ENCODE measurements at places on chromosomes 4 and X. TPM values are rescaled to one million over a fixed set of nuclear protein-coding genes. Genes with fewer than 3 reads are reported as not detected.

DNA sequence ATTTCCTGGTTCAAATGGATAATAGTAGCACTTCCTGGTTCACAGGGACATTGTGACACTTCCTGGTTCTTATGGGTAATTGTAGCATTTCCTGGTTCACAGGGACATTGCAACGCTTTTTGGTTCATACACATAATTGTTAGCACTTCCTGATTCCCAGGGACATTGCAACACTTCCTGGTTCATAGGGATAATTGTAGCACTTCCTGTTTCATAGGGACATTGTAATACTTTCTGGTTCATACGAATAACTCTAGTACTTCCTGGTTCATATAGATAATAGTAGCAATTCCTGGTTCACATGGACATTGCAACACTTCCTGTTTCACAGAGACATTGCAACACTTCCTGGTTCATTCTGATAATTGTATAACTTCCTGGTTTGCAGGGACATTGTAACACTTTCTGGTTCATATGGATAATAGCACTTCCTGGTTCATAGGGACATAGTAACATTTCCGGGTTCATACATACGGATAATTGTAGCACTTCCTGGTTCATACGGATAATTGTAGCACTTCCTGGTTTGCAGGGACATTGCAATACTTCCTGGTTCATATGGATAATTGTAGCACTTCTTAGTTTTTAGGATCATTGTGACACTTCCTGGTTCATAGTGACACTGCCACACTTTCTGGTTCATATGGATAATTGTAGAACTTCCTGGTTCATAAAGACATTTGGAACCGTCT lies 61.6 kb upstream of the CD99 start:
- DNase-seq, result peak; percentile 6

DNA sequence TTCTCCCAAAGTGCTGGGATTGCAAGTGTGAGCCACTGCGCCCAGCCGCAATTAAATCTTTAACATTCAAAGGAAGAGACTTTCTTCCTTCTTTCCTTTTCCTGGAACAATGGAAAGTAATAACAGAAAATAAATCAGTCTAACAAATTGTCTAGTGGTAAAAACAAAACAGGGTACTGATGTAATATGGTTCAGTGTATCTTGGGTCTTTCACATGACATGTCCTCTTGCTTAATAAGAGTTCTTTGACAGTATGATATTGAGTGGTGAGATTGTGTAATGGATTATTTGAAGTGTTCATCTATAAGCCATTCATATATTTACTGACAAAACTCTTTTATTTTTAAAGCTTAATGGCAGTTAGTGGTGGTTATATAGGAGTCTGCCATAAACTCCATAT lies 256.6 kb downstream of the SPRY1 start:
- no peak for DNase-seq

DNA sequence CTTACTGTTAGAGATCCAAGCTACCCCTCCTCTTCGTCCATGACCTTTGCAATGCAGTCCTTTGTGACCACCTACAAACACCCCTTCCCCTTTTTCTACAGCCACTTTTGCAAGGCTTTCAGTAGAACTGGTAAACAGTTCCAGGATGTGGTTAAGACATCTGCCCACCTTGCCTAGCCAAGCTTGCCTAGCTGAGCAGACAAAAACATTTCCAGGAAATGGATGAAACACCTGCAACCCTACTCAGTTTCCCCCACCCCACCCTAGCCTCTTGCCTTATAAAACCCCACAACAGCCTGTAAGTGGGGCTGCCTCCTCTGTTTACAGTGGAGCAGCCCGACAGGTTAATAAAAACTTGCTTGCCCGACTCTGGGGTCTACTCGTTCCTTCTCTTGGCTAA lies 133.8 kb downstream of the ZC4H2 start:
- DNase-seq, result no peak

DNA sequence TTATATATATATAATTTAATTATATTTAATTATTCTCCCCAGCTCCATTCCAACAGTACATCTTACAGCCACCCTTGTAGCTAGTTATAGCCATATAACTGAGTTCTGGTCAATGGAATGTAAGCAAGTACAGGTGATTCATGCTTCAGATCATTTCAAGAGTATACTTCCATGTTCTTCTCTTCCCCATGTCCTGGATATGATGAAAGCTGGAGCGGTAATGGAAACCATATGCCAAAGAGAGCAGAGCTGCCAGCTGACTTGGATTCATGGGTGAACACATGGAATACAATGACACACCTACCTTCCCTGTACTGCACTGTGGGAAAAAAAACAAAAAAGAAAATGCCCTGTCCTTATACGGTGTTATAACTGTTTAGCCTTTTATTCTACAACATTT lies 17.5 kb upstream of the CORIN start:
- DNase-seq, result no peak

DNA sequence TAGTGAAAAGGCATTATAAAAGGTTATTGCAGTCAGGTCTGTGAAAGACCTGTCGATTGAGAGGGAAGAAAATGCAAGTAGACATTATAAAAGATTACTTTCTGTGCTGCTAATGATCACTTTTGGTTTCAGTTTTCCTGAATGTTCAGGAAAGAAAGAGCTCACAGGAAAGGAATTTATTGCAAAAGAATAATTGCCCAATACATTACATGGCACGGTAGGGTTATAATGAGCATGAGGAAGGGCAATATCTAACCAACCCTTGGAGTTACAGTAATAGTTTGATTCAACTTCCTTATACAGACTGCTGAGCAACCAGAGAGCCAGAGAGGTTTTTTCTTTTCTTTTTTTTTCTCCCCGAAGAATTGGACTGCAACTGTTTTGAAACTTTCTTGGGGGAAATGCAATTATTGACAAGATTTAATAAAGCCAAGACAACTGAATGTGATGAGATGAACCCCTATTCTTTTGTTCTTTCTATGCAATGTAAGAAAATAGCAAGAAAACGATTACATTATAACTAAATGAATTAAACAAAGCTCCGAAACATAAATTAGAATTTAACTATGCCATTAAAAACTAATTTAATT lies 247.0 kb downstream of the C4orf33 start:
- no peak for DNase-seq

DNA sequence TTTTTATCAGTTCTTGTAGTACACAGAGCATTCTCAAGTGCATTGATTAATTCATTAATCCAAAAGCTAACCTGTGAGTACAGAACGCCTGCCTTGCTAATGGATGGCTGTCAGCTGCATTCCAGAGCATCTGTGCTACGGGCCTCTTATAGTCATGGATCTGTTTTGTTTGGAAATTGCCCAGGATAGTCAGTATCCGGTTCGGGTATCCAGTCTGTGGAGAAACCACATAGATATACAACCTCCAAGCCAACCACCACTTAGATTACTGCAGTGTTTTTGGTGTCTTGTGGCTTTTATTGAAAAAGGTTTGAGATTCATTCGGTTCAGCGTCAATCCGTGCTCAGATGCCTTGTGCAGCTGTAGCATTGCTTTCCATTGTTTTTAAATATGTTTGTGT lies 4.0 kb downstream of the LAP3 start:
- no peak for DNase-seq

- no peak for DNase-seq
Measured at GRCh38 chr4:136985683-136986082, 546.6 kb downstream of the PCDH18 start.

DNA sequence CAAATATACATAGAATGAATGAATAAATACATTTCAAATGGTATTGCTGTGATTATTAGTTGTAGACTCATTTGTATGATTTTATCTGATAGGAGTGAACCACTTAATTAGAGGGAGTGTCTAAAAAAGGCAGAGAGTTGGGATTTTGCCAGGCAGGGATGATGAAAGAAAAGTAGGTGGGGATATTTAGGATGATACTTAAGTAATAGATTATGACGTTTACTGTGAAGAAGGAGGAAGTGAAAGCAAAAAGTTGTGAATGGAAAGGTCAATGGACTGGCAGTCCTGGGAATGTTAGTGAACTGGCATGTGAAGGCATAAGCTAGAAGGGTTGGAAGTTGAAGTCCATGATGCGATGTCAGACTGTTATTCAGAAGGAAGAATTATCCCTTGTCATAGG lies 917.1 kb downstream of the RAPGEF2 start:
- DNase-seq, result no peak

- no peak for DNase-seq
Measured at GRCh38 chr4:78047366-78047765, 9.8 kb upstream of the FRAS1 start.

- no peak for DNase-seq
Measured at GRCh38 chrX:150736475-150736874, 43.3 kb downstream of the MTMR1 start.

DNA sequence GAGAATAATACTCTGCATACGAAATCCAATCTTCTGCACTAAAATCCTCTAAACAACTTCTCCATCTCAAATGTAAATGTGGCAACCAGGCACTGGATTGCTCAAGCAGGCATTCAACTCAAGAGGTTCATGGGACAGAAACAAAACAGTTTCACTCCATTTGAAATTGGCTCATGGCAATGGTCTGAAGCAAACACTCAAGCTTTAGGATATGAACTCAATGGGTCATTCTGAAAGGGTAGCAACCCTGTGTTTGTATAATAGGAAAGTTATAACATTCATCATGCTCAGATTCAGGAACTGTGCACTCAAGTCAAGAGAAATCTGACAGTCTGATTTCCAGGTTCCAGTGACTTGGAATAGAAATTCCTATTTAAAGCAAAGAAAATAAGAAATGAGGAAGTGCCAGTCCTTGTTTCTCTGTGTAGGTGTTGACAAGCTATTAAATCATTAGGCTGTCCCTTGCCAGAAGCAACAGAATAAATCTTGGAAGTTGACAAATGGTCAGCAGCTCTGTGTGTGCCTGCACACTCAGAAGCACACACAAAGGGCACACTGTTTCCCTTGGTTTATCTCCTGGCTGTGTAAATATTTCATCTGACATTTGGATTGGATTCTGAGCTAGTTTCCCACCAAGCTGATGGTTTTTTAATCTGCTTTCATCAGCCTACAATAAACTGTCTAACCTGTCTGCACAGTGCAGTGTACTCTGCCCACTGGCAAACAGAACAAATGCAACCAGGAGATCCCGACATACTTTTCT lies 75.9 kb upstream of the CITED1 start:
- DNase-seq, result no peak

- peak; percentile 26 for DNase-seq
Measured at GRCh38 chrX:66731398-66731797, 92.5 kb upstream of the EDA2R start.

PDLIM3 gene
- not detected for total RNA-seq

FABP2 gene
- not detected for total RNA-seq

DNAAF6 gene
- total RNA-seq, result not detected

TMEM165 gene
- 84.6 TPM for total RNA-seq

UGT2B15 gene
- total RNA-seq, result 0.16 TPM

All from K562 (cell line).